ENCODE measurements at places on chromosomes 11 and 22.

GRCh38 chr11:9600644-9601036 is 27.2 kb downstream of the WEE1 start:
- no peak for DNase-seq

- no peak for DNase-seq
Measured at GRCh38 chr11:119992171-119993051, 145.5 kb downstream of the TRIM29 start.

DNA sequence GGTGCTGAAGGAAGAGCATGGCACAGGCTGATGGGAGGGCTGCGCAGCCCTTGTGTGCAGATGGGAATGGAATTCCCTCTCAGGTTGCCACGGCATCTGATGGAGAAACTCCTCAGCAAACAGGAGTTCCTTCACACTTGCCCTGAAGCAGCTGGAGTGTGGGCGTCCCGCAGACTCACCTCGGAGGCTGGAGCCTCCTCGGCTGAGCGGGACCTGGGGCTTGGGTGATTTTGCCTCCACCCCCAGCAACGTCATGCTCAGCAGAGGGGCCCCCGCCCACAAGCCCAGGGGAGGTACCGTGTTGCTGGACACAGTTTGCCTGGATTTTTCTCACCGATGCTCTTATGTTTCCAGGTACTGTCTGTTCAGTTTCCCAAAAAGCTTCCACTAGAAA is 63.4 kb downstream of the MYO7A start:
- DNase-seq: no peak

DNA sequence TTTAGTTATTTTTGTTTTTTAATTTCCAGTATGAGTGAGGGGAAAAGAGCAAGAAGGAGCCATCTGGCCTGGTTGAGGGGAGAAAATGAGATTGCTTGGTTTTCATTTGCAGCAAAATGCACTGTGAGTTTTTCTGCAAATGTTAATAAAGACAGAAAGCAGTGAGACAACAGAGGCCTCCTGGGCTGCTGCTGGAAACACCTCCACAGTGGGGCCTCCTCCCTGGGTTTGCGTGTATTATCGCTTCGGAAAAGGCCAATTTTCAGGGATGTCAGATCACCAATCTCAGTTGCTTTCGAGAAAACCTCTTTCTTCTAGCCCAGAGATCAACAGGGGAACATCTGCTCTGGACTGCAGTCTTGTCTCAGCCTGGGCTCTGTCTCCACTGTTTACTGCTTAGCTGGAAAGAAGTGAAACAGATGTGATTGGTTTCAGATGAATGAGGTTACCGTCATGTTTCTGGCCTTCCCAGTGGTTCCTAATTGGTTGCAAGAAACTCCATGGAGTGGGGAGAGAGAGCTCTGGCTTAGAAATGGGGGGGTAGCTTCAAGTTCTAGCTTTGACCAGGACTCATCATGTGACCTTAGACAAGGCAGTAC is 17.3 kb downstream of the TSPAN18 start:
- no peak for DNase-seq

- no peak for DNase-seq
Measured at GRCh38 chr11:17418444-17419081, 30.1 kb upstream of the KCNJ11 start.

DNA sequence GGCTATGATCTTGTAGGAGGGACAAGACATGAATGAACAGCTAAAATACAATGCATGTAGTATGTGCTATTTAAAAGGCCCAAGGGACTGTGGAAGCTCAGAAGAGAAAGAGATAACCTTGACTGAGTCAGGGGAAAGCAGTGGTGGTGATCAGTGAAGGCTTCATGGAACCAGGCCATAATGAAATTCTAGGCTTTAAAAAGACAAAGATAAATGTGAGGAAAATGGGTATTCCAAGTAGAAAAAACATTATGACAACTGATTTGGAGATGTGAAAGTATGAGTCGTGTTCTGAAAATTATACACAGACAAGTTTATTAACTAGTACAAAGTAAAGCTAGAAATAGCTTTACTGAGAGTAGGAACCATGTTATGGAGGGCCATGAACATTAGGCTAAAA is 189.8 kb downstream of the SOX6 start:
- no peak for DNase-seq

DNA sequence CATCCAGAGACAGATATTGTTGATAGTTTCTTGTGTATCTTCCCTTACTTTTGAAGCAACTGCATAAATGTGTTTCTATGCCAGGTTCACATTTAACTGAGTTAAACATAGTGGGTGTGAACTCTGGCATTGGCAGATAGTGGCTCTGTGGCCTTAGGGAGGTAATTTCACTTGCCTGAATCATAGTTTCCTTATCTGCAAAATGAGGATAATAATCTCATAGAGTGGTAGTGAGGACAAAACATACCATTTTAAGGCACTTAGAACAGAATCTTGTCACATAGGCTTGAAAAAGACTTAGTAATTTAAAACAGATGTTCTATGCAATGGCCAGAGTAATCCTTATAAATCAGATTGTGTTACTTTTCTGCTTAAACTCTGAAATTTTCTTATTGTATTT is 56.4 kb upstream of the SYN3 start:
- no peak for DNase-seq

- no peak for DNase-seq
Measured at GRCh38 chr11:122578171-122578825, 77.2 kb upstream of the UBASH3B start.

DNA sequence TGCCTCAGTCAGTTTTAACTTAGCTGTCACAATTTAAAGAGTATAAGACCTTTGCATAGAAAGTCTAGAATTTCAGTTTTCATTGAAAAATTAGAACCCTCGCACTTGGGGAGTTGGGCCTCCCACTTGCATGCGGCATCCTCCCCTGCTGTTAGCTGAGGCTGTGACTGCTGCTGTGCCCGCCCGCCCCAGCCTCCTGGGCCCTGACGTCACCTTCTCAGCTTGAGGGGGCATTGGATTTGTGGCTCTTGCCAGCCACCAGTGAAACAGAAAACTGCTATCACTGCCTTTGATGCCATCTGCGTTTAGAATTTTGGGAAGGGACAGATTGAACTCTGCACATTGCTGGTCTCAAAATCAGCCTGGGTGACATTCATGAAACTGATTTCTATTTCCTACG is 108.7 kb downstream of the CTTN start:
- DNase-seq: no peak

- no peak for DNase-seq
Measured at GRCh38 chr11:65485920-65486219, 13.0 kb upstream of the MALAT1 start.

GRCh38 chr11:11450744-11451362 is 97.8 kb upstream of the CSNK2A3 start:
- DNase-seq: no peak

DNA sequence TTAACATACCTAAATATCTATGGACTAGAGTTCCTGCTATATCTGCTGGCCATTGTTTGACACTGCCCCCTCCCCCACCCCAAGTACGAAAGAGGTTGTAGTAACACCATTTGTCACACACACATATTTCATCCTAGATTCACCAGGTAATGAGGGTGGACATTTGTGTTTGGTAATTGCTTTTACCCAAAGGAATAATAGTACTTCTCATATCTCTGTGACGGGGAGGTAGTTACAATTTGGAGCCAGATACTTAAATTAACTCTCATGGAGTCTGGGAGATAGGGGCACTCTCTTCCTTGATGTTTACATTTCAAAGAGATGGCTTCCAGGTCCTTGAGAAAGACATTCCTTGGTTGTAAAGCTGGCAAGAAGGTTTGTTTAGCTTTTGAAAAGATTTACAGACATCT is 38.7 kb downstream of the REXO2 start:
- DNase-seq: no peak

DNA sequence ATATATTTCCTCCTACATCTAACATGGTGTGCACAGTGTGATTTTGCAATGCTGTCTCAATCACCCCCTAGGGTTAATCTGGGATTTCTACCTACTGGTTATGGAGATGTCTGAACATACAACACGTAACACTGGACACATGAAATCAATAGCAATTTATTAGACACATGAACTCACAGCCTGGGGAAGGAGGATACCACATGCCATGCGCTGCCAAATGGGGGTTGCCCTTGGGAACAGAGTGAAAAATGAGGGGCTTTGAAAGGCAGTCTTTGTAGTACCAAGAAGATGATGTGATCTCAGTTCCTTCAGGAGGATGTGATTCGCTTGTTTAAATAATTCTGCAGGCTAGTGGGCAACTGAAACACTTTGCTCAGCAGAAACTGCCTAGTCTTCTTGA is 253.6 kb upstream of the LRRC4C start:
- no peak for DNase-seq

GRCh38 chr11:68146704-68147474 is 25.7 kb upstream of the CHKA start:
- DNase-seq: no peak

DNA sequence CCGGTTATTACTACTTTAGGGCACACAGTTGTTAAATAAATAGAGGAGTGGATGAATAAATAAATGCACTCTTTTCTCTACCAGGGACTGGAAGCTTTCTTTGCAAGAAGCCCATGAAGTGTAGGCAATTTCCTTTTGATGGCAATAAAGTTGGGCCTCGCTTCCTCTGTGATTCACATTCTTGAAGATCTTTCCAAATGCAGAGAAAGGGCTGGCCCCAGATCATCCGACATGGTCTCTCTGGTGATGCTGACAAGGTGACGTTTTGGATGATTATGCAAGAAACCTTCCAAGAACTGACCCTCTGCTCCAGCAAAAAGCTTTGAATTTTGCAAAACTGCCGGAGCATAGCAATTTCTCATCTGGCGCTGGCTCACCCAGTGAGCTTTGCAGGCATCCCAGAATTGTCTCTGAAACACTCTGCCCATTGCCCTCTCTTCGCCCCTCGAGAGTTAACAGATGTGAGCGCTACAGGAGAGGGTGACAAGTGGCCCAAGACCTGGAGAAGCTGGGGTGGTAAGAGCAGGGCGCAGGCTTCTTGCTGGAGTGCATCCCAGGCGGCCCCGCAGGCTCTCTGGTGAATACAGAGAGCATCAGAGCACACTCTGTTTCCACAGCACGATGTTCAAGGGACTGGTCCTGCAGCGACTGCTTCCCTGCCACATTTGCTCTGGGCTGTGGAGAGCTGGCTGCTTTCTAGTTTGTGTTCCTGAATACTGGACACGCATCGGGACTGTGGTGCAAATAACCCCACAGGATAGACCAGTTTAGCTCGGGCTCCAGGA is 11.5 kb upstream of the IFT27 start:
- DNase-seq: no peak

DNA sequence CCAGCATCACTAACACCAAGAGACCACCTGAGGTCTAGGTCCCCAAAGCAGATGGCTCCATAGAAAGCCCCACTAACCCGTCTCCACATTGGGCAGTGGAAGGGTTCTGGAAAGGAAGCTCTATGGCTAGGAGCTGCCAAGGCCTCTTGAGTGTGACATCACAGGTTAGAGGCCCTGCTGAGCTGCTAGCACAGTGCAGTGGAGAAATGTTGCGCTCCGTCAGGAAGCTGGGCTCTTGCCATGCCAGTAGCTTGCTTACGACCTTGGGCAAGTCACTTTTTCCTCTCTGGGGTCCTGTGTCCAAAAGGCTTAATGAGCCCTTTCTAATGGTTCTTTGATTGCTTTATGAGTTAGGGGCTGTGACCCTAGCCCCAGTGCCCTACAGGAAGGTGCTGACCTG is 10.6 kb downstream of the PIK3IP1 start:
- DNase-seq: no peak

DNA sequence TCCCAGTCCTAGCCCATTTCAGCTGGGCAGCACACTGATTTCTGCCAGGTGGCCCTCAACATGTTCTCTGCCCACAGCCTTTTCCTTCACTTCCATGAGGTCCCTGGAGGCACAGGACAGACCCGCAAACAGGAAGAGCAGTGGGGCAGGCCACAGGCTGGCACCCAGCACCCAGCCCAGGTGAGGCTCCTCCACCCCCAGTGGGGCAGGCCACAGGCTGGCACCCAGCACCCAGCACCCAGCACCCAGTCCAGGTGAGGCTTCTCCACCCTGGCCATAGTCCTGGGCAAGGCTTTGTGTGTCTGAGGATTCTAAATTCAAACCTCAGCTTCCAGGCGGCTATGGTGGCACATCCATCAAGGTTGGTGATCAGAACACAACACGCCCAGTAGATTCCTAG is 1413.0 kb downstream of the BRD1 start:
- no peak for DNase-seq

DNA sequence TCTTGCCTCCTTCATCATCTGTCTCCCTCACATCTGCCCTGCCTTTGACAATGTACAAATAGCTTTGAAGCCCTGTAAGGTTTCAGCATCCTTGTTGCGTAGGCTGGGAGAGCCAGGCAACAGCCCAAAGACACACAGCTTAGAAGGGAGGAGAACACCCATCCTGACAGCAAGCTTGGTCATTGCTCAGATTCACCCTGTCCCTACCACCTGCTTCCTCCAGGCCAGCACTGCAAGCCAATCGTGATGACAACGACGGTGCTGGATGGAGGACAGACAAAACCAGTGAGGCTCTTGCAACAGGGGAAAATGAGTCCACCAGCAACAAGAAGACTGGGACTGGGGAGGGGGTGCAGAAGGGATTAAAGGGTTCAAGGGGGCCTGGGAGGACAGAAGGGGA is 32.9 kb upstream of the CD5 start:
- no peak for DNase-seq

Data from stimulated activated CD8-positive, alpha-beta memory T cell treated with anti-CD3 and anti-CD28 coated beads, Interleukin-2, amount 100 ng/mL, for 48 hours (primary cell).